DMS79 (cell line): ENCODE measurements at places on chromosomes 7 and 10.

DNA sequence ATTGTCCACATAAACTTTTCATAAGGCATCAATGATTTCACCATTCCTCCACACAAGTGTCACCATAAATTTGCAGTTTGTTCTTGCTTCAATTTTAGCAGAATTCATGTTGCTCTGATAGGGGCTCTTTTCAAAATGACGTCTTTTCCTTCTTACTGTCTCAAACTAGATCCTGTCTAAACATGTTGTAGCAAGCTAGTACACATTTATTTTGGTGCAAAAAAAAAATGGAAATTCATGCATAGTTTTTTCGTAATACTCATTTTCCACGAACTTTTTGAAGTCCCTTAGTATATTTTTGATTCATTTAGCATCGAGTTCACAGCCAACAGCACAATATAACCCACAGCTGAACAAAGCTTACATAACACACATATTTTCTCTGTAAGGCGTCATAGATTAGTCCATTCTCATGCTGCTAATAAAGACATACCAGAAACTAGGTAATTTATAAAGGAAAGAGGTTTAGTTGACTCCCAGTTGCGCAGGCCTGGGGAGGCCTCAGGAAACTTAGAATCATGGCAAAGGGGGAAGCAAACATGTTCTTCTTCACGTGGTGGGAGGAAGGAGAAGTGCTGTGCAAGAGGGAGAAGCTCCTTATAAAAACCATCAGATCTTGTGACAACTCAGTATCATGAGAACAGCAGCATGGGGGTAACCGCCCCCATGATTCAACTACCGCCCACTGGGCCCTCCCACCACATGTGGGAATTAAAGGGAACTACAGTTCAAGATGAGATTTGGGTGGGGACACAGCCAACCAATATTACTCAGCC lies 301.5 kb downstream of the CCDC3 start:
- no peak for DNase-seq

- no peak for DNase-seq
Measured at GRCh38 chr10:62016623-62017490, 115.4 kb downstream of the ARID5B start.

DNA sequence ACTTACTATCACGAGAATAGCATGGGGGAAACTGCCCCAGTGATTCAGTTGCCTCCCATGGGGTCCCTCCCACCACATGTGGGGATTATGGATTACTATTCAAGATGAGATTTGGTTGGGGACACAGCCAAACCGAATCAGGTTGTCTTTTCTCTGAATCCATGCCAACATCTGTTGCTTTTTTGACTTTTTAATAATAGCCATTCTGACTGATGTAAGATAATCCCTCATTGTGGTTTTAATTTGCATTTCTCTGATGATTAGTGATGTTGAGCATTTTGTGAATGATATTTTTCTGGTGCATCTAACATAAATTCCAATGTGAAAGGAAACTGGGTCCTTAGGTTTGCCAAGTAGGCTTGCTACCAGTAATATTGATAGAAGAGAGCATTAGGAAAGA lies 69.0 kb upstream of the ARHGAP21 start:
- no peak for DNase-seq

- DNase-seq, result no peak
Measured at GRCh38 chr7:104536956-104537355, 208.6 kb downstream of the LHFPL3 start.

- no peak for DNase-seq
Measured at GRCh38 chr7:45985902-45986301, 64.8 kb upstream of the IGFBP3 start.

GRCh38 chr7:46461334-46461777 lies 540.3 kb upstream of the IGFBP3 start:
- DNase-seq, result no peak

DNA sequence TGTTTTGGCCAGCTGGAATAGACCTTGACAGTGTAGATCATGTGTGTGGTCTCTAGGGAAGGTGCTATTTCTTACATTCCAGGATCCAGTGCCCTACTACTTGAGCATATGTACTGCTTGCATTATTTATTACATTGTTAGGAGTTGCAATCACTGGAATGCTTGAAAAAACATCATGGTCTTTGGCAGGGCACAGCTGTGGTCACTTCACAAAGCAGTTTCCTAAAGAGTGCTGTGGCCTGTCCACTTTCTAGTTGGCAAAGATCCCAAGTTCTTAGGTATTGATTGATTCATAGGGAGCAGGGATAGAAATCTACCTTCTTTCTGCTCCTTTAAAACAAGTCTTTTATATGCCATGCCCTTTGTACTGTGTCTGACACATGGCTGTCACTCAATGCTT lies 4.6 kb downstream of the C7orf25 start:
- no peak for DNase-seq

- DNase-seq, result no peak
Measured at GRCh38 chr7:150399421-150400007, 20.4 kb downstream of the ZNF775 start.

- no peak for DNase-seq
Measured at GRCh38 chr7:14209896-14210484, 220.5 kb upstream of the ETV1 start.

DNA sequence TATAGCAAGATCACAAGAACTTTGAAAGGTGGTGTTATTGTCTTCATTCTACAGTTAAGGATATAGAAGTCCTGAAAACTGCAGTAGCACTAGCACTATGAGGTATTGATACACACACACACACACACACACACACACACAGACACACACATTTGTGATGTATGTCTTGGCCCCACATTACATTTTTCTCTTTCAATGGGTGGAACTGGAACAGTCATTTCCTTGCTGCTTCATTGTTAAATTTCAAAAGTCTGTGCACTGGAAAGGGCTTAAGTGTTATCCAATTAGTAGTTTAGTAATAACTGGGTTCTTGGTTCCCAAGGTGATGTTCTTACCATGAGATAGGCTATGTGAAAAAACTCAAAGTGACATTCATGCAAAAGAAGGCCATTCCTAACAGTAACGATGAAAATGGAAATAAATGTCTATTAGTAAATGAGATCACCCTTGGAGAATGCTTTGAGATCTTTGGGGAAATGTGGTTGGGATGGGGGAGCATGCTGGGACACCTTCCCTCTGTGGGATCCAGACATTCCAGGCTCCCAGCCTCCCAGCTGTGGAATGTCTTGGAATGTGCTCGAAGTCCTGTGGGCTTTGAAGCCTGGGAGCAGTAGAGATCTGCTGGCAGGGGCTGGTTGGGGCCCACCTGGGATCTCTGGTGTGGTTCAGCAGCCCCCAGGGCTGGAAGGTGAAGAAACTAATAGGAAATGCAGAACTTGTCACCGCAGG lies 37.4 kb upstream of the CALD1 start:
- DNase-seq, result no peak

GRCh38 chr10:19449860-19450259 lies 366.4 kb upstream of the PLXDC2 start:
- no peak for DNase-seq

DNA sequence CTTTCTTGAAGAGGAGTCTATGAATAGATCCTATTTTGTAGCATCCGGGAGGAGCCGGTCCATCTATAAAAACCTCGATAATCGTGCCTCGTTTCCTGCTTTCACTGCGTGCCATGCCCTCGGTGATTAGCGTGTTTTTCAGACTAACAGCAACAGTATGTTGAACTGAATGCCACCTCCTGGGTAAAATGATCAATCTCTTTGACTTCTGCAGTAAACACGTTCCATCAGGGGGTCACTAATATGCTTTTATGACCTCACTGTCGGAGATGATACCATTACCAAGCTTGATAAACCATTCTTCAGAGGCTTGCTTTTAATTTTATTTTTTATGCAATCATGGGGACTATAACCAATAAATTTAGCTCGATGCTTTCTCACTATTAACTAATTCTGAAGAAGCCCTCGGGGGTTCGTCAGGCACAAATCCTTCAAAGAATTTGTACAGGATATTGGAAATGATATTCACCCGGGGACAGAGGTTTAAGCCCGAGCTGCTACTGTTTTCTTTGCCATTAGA lies 228.3 kb downstream of the ADARB2 start:
- no peak for DNase-seq

GRCh38 chr10:6936931-6937330 lies 356.9 kb upstream of the PRKCQ start:
- no peak for DNase-seq

DNA sequence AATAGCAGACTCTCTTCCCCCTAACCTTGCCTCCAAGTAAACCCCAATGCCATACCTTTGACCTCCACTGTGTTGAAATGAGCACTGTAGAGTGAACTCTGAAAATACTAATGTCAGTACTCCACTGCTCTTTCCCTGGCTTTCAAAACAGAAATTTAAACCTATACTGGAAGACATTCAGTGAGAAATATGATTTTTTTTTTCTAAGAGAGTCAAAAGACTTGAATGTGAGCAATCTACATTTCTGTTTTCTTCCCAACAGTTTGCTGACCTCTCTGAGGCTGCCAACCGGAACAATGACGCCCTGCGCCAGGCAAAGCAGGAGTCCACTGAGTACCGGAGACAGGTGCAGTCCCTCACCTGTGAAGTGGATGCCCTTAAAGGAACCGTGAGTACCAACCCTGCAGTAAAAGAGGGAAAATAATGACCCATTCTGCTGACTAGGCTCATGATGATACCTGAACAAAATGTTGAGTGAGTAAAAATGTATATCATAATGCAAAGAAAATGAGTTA lies 6.4 kb downstream of the VIM start:
- DNase-seq, result no peak

DNA sequence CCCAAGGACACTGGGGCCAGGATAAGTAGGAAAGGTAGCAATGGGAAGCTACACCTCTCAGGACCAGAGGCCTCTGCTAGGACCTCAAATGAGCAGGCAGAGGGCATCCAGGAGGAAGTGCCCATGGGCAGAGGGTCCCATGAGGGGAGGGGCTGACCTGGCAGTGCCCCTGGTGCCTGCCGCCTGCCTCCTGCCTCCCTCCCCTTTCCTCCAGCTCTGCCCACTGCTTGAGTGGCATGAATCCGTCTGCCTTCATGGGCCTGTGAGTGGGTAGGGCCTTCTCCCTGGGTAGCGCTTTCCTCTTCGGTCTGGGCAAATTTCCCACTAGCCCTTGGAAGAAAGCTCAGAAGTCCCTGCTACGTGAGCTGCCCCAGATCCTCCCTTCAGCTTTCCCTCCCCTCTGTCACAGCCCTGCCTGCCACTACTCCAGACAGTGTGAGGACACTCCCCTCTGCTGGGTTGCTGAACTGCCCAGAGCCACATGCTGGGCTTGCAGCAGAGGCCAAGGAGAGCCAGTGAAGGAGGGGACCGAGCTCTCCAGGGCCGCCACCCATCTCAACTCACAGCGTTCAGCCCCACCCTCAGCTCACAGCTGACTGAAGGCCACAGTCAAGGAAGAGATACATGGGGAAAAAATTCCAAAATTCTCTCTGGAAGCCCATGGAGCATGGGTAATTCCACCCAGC lies 141.4 kb downstream of the ARHGAP22 start:
- peak; percentile 26 for DNase-seq

- no peak for DNase-seq
Measured at GRCh38 chr10:75444781-75445386, 13.5 kb downstream of the LRMDA start.

DNA sequence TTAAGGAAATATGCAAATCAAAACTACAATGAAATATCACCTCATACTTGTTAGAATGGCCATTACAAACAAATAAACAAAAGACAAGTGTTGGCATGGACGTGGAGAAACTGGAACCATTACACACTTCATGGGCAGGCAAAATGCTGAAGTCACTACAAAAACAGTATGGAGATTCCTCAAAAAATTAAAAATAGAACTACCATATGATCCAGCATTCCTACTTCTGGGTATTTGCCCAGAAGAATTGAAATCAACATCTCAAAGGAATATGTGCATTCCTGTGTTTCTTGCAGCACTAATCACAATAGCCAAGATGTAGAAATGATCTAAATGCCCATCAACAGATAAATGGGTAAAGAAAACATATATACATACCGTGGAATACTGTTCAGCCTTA lies 83.6 kb downstream of the NRCAM start:
- DNase-seq, result no peak

DNA sequence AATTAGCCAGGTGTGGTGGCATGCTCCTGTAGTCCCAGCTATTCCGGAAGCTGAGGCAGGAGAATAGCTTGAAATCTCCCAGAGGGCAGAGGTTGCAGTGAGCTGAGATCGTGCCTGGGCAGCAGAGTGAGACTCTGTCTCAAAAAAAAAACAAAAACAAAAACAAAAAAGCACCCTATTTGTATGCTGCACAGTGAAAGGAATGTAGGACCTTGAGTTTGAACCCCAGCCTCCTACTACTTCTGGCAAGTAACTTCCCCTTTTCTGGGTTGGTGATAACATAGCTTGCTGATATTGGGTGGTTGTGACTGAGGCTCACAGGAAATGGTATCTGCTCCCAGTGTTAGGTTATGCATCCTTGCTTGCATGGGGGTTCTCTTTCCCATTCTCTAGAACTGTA lies 205.3 kb downstream of the BUB3 start:
- DNase-seq, result no peak

DNA sequence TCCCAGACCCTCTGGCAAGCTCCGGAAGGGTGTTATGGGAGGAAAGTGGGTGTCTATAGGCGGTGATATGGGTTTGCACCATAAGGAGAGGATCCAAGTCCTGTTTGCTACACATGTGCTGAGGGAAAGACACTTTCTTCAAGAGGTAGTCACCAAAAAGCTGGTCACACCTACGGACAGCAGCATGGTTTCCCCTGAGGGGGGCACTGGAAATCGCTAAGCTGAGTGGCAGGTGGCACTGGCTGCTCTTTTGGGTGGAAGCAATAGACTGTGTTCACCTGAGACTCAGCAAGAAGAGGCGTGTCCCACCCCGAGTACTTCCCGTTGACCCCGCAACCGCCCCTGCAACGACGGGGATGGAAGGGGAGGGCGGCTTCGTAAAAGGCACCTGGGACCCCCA lies 1.8 kb upstream of the FOXI2 start:
- no peak for DNase-seq

GRCh38 chr10:15419279-15419874 lies 48.3 kb upstream of the FAM171A1 start:
- no peak for DNase-seq

DNA sequence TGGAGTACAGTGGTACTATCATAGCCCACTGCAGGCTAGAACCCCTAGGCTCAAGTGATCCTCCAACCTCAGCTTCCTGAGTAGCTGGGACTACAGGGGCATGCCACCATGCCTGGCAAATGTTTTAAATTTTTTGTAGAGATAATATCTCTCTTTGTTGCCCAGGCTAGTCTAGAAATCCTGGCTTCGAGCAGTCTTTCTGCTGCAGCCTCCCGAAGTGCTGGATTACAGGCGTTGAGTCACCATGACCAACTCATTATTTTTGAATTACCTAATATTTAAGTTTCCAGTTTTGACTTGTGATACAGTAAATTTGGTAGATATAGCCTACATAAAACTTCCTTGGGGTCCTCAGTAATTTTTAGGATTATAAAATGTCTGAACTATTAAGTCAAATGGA lies 74.1 kb downstream of the RUNDC3B start:
- no peak for DNase-seq

GRCh38 chr10:45229823-45230222 lies 85.6 kb downstream of the OR13A1 start:
- no peak for DNase-seq

- no peak for DNase-seq
Measured at GRCh38 chr7:51255036-51255435, 61.6 kb downstream of the COBL start.

GRCh38 chr7:28389504-28390395 lies 22.6 kb upstream of the CREB5 start:
- DNase-seq, result no peak

- no peak for DNase-seq
Measured at GRCh38 chr10:98619446-98619845, 172.7 kb upstream of the HPS1 start.

- DNase-seq, result no peak
Measured at GRCh38 chr7:84230491-84230890, 35.9 kb upstream of the SEMA3A start.

- DNase-seq, result no peak
Measured at GRCh38 chr10:30709700-30710358, 80.3 kb upstream of the LYZL2 start.

GRCh38 chr7:132257253-132257652 lies 319.0 kb downstream of the PLXNA4 start:
- DNase-seq, result no peak
